ENCODE measurements at places on chromosomes 11 and 22.
A peak's percentile ranks its signal among the peaks of the same experiment; 100 is the strongest.

DNA sequence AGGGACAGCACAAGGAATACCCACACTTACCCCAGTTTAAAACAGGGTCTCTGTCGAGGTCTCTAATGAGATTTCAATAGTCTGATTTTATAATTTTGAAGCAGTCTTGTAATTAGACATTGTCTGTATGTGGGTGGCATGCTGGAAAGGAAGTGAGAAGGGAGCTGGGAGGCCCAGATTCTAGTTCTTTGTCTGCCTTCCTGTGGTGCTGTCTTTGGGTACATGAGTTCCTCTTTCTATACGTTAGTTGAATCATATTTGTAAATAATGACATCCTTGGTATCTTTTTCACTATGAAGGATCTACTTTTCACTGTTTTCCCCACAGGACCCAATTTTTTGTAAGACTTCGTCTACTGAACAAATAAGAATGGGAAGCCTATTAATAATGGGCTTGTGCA is 42.0 kb upstream of the TENM4 start:
- no peak for DNase-seq

DNA sequence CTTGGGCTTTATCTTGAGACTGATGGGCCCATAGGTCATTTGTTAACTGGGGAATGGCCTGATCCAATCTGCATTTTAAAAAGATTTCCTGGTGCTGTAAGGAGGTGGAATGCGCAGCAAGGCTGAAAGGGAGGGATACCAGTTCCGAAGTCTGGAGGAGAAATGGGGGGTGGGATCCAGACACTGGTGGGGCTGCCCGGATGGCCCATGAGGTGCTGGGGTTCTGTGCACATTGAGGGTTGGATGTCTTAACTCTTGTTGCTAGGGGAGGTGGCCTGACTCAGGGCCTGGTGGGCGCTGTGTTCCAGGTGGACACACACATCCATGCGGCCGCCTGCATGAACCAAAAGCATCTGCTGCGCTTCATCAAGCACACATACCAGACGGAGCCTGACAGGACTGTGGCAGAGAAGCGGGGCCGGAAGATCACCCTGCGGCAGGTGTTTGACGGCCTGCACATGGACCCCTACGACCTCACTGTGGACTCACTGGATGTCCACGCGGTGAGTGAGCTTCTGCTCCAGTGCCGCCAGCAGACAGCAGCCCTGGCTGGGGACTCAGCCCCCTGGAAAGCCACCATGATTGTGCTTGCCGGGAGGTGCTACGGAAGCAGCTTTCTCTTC is 38.1 kb downstream of the AMPD3 start:
- DNase-seq: no peak

DNA sequence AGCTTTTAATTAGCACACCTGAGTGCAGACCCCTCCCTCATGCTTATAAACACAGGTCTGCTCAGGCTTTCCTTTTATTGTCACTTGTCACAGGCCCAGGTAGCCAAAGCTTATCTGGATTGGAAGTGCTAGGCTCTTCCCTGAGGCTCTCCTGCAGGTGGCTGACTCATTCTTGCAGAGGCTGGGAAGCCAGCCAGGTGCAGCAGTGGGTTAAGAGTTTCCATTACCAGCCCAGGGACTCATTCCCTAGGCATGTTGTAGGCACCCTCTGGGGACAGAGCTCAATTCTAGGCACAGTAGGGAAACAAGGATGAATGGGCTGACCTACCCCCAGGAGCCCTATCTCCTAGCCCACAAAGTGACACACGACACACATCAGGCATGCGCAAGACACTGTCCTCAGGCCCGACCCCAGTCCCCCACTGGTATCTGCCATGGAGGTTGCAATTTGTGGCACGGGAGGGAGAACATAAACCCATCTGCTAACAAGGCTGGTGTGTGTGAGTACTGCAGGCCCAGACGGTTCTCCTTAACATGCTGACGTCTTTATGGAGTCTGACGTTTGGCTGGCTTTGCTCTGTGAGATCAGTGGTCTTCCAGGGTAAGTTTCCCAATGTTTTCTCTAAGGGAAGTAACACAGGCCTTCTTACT is 94.2 kb downstream of the ABTB2 start:
- DNase-seq: peak; percentile 60

DNA sequence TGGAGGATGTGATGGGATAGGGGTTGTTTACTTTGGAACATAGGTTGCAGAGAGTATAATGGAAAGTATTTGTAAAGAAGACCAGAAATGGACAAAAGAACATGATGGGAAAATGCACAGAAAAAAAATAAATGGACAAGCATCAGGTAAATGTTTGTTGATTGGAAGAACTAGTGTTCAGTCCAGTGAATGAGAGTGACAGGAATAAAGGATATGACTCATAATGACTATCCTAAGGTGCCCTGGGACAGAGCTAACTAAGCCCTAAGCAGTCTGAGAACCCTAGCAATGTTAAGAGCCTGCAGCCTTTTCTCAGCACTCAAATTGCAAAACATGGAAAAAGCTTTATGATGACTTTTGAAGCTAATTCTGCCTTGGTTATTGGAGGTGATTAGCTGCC is 732.8 kb upstream of the ANO5 start:
- DNase-seq: no peak

DNA sequence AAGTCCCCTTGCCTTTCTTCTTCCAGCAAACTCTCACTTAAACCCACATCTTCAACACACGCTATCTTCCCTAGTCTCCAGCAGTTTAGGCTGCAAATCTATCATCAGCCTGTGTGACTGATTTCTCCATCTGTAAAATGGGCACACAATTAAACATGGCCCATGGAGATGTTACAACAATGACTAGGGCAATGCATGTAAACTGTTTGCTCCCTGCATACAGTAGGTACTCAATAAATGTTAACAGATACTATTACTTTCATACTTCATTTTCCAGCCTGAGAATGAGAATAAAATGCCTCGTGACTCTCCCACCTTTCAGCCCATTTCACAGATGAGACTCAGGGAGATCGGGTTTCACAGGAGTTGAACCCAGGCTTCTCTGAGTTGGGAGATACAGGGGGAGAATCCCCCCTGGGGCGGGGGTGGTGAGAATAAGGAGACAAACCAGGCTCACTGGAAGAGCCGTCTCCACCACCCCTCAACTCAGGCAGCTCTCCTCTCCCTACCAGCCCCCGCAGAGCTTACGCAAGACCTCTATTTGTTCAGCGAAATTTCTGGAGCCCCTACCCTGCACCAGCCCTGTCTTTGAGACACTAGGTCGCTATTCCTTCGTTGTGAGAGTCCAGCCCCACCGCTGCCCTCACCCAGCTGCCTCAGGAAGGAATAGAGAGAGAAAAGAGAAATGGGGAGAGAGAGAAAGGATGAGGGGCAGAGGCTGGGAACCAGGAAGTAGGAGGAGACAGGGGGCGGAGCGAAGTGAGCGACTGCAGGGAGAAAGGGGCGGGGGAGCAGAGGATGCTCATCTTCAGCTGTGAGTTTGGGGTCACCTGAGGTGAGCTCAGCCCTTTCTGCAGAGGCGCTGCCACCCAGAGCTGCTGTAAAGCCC is 42.1 kb upstream of the KLHL35 start:
- DNase-seq: no peak

GRCh38 chr11:92707173-92707619 is 262.3 kb upstream of the MTNR1B start:
- peak; percentile 99 for DNase-seq

GRCh38 chr11:126115816-126116331 is 53.2 kb upstream of the CDON start:
- peak; percentile 96 for DNase-seq

DNA sequence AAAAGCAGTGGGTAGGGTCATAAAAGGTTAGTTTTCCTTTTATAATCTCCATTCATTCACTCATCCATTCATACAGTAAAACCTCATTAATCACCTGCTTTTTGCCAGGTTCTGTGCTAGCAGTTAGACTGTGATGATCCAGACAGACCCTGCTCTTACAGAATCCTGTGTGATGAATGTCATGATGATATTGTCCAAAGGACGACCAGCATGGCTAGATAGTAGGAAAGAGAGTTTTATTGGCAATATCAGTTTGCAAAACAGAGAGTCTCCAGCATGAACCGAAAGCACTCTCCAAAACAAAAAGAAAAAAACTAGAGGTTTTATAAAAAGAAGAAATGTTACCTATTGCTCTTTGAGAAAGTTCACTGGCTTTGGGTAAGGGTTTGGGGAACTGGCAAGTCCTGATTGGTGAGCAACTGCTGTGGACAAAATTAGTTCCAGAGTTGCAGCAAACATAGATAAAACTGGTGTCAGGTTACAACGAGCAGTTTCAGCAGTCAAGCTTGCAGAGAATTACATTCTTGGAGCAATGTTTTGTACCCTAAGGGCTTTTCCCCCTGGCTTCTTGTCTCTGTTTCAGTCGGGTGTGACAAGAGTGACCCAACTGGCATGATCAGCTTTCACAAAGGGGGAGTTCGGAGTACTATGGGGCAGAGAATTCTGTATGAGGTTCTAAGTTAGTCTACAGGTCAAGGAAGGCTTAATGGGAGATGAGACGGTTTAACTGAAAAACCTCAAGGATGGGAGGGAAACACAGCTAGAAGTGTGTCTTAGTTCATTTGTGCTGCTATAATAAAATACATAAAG is 58.3 kb downstream of the HSD17B12 start:
- DNase-seq: peak; percentile 7

DNA sequence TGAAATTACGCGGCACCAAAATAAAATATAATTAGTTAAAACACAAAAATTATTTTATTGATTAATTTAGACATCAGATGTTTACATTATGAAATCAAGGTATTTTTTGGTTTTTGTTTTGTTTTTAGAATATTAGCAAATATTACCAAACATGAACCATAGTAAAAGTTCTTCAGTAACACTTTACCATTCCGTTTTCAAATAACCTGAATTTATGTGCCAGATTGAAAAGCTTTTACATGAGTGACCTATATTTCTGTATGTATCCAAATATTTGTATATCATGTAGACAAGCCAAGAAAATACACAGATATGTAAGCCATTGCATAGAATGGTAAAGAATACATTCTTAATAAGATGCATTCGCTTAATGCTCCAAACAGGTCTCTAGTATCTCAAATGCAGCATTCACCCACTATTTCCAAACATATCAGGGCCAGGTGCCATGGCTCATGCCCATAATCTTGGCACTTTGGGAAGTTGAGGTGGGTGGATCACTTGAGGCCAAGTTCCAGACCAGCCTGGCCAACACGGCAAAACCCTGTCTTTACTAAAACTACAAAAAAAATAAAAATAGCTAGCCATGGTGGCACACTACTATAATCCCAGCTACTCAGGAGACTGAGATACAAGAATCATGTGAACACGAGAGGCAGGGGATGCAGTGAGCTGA is 102.4 kb upstream of the SERPIND1 start:
- DNase-seq: no peak

DNA sequence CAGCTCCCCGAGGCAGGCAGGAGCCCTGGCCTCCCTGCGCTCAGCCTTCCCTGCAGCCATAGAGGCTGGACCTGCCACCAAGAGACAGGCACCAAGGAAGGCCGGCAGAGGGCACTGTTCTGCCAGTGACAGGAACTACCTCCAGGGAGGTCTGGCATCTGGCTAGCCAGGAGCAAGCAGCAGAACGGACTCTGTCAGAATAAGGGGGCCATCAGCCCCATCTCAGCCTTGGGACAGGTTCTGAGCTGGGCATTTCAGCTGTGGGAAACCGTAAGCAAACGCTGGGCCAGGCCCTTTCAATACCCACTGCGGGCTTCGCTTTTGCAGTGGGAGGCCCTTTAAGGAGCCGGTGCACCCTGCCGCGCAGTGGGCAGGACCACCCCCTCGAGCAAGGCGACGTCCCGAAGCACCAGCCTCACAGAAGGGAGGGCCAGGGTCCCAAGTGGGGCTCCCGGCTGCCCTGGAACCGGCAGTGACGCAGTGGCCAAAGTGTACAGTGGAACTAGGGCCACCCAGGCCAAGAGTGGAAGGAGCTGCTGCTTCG is 18.2 kb downstream of the IFT27 start:
- DNase-seq: peak; percentile 67

DNA sequence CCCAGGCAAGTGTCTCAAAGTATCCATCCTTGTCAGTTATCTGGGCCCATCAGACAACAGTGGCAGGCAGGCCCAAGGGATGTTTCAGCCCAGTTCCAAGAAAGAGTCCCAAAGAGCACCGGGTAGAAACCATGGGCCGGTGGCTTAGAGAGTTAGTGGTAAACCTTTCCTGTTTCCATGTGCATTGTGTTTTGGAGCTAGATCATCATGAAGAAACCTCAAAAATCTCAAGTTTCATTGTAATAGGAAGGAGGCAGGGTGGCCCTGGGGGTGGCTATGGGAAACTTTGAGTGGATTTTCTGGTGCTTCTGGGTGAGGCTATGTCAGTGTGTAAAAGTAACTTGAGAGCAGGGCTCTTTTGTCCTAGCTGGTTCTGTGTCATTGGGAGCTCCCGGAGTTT is 68.1 kb downstream of the UBASH3B start:
- DNase-seq: no peak

- DNase-seq: no peak
These were observed 39.9 kb upstream of the ANO1 start for GRCh38 chr11:70038034-70038834.

DNA sequence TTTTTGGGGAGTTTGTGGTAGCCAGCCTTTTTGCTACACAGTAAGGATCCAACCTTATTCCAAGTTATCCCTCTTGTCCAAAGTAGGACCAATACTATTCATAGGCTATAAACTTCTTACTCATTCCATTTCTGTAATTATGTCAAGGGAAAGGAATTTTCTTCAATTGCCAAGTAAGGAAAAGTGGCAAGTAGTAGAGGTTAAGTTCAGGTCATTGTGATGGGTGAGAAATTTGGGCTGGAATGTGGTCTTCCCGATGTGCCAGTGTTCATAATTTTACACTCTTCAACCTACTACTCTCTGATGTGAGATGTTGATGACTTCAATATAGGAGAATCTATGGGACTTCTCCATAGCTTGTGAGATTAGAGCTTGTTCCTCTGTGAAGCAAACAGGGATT is 648.8 kb downstream of the METTL15 start:
- no peak for DNase-seq

- DNase-seq: no peak
These were observed 73.8 kb upstream of the BIRC3 start for GRCh38 chr11:102243399-102243884.

GRCh38 chr11:45724153-45724552 is 58.7 kb upstream of the CHST1 start:
- peak; percentile 27 for DNase-seq

- no peak for DNase-seq
These were observed 1.1 kb upstream of the CD6 start for GRCh38 chr11:60970369-60970774.

DNA sequence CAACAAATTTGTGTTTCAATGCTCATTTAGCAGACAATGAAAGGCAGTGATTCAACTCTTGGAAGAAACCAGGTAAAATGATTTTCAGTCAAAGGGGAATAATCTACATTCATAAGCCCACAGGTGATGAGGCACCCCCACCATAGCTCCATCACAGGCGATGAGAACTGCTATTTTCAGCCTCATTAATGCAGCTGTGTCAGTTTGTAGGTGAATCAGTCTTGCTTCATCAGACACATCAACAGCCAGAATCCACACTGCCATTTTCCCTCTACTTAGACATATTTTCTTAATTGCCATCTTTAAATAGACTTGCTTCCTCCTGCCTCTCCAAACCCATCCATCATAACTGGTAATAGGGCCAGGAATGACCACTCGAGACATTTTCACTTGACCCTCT is 701.0 kb downstream of the OPCML start:
- DNase-seq: no peak

All from NCI-H1105 treated with DMSO at 0.1 percent for 48 hours (cell line).